ENCODE measurements at places on chromosomes 13 and 19.

GRCh38 chr19:6822311-6822670 is 49.8 kb downstream of the VAV1 start:
- DNase-seq = no peak

DNA sequence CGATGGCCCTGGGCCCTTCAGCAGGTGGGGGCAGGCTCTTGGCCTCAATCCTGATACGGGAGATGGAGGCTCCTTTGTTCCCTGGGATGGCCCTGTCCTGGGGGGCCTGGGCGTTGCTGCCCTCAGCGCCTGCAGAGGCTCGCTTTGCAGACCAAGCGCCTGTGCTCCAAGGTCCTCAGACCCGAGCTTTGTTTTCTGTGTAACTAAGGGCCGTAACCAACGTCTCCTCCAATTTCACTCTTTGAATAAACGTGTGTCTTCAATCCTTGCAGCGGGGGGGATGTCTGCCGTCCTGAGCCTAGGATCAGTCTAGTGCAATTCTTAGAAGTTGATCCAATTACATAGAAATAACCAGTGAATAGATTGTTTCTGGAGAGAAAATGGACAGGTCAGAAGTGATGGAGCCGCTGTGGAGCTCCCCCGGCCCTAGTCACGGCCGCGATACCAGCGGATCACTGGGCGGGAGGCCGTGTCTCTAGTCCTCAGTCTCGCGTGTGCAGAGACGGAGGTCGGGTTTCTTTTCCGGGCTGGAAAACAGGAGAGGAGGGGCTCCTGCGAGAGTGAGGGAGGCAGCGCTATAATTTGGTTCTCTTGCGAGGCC is 5.3 kb downstream of the PTBP1 start:
- DNase-seq = no peak

GRCh38 chr13:111005808-111006505 is 91.1 kb upstream of the ANKRD10 start:
- no peak for DNase-seq

DNA sequence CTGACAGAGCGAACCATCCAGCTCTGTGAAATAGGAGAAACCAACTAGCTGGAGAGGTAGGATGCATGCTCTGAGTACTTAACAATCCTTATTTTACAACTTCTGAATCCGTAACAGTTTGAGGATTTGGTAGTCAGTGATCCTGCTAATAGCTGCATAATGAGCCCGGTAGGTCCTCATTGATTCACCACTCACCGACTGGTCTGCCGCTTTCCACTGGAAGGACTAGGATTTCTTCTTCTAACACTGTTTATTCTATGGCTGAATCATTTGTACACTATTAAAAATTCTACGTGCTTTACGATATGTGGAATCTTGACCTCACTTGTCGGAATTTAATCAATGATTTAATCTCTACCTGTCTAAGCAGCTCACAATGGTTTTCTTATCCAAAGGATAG is 33.9 kb downstream of the SPATA13 start:
- no peak for DNase-seq

GRCh38 chr13:109599901-109600657 is 186.3 kb downstream of the IRS2 start:
- DNase-seq = no peak

GRCh38 chr13:46624821-46625220 is 71.9 kb downstream of the LRCH1 start:
- DNase-seq = no peak

- DNase-seq = no peak
Observed at GRCh38 chr13:99270518-99270917, 12.3 kb upstream of the GPR18 start.

DNA sequence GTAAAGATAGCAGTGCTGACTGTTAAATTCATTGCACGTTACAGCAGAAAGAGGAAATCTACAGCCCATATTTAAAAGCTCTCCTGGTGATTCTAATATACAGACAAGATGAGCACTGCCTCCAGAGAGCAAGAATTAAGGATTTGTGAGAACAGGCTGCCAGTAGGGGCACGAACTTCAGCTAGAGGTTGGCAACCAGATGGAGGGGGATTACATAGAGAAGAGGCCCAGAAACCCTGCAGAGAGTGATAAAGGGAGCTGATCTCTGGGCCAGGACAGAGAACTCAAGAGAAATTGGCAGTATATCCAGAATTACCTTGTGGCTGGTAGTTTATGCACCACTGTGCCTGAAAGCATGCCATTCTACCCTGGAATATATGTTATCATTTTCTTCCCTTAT is 144.8 kb downstream of the UFM1 start:
- no peak for DNase-seq

Measured in bone marrow (tissue), 2 donors.